ENCODE measurements at places on chromosomes 16 and 17.

DNA sequence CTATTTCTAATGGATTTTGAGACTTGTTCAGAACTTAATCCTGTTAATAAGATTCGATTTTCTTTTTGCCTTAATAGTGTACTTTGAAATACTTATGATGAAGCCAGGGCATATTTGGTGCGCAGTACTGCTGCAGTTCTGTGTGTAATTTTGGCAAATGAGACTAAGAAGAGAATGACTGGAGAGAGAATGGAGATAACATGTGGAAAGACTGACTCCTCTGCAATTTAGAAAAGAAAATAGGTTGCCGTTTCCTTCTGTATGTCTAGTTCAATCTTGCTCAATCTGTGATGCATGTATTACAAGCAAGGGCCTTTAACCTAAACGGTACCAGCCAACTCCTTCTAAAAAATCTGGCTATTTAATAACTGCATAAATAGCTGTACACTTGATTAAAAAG, 285.1 kb upstream of the CDH11 start:
- DNase-seq, result no peak

GRCh38 chr16:17548825-17549224, 78.1 kb upstream of the XYLT1 start:
- DNase-seq, result no peak

- no peak for DNase-seq
These were observed 107.1 kb downstream of the ADAMTS18 start for GRCh38 chr16:77327717-77328116.

- DNase-seq, result no peak
These were observed 20.0 kb downstream of the HS3ST3B1 start for GRCh38 chr17:14320734-14321475.

- DNase-seq, result peak; percentile 73
These were observed 7.7 kb upstream of the PPL start for GRCh38 chr16:4944333-4945281.

DNA sequence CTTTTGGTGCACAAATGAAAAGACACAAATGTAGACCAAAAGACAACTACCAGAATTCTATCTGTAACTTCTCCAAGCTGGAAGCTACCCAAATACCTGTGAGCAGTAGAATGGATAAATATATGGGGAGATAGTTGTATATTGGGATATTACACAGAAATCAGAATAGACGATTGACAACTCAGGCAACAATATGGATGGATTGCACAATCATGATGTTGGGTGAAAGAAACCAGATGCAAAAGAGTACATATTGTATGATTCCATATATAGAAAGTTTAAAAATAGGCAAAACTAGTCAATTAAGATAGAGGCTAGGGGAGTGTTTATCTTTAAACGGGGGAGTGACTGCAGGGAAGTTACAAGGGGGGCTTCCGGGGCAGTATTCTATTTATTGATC, 77.5 kb upstream of the NKD1 start:
- DNase-seq, result no peak

GRCh38 chr16:6059671-6060070, 962.1 kb upstream of the EEF2KMT start:
- DNase-seq, result no peak

DNA sequence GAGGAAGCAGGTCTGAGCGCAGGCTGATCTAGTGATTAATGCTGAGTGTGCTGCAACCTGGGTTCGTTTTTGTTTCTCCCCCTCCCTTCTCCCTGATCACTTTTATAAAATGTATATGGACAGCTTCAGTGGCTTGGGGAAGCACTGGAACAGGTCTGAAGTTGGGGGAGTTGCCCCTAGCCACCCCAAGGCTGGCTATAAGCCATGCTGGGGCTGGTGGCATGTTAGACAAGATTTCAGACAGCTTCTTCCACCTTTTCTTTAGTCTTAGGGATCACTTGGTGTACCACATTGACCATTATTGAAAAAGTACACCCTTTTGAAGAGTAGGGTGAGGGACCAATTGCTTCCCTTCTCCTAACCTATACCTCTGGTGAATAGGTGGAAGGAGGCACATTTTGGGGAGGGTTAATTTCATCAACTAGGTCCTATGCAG, 3.8 kb upstream of the VAC14 start:
- DNase-seq, result no peak

- no peak for DNase-seq
These were observed 63.4 kb downstream of the GTF3C1 start for GRCh38 chr16:27486344-27486743.

GRCh38 chr16:22677024-22677830, 136.7 kb upstream of the HS3ST2 start:
- no peak for DNase-seq

DNA sequence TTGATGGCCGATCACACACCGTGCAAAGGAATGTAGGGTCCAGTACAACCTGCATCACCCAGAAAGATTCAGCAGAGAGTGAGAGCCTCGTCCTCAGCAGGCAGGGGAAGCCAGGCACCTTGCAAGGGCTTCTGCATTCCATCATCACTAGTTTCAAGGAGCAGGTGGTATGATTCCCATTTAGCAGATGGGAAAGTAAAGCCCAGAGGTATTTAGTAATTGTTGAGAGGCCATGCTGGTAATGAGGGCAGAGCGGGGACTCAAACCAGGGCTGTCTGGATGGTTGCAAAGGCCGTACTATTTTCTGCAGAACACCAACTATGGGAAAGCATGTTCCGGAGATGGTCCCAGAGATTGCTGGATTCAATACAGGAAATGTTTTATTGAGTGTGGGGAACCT, 65.8 kb upstream of the MRTFB start:
- no peak for DNase-seq

GRCh38 chr17:50263331-50264262, 10.7 kb upstream of the TMEM92 start:
- DNase-seq, result no peak

- no peak for DNase-seq
These were observed 602.5 kb upstream of the SALL1 start for GRCh38 chr16:51753467-51754127.

GRCh38 chr16:16830973-16831372, 452.0 kb downstream of the NPIPA7 start:
- no peak for DNase-seq

- no peak for DNase-seq
These were observed 74.0 kb upstream of the GNG13 start for GRCh38 chr16:874366-875181.

DNA sequence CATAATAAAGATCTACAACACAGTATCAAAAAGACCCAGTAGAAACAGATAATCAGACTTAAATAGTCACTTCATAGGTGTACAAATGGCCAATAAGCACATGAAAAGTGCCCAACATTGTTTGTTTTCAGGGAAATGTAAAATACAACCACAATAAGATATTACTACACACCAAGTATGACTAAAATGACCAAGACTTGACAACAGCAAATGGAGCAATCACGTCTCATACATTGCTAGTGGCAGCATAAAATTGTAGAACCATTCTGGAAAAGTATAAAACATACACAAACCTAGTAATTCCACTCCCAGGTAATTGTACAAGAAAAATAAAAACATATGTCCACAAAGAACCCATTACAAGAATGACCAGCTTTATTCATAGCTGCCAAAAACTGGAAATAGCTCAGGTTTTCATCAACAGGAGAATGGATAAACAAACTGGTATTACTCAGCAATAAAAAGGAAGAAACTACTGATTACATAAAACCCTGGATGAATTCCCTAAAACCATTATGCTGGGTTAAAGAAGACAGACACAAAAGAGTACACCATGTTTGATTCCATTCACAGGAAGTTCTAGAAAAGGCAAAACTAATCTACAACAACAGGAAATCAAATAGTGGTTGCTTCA, 85.6 kb downstream of the TTC19 start:
- DNase-seq, result no peak

GRCh38 chr16:15990902-15991301, 41.5 kb downstream of the ABCC1 start:
- DNase-seq, result no peak

DNA sequence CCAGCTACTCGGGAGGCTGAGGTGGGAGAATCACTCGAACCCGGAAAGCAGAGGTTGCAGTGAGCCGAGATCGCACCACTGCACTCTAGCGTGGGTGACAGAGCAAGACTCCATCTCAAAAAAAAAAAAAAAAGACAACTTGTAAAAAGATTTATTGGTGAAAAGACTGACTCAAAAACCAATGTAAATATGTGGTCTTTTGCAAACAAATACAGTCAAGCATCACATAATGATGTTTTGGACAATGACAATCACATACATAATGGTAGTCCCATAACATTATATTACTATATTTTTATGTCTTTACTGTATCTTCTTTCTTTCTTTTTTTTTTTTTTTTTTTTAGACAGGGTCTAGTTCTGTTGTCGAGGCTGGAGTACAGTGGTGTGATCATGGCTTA, 8.3 kb downstream of the CRLF3 start:
- DNase-seq, result no peak

DNA sequence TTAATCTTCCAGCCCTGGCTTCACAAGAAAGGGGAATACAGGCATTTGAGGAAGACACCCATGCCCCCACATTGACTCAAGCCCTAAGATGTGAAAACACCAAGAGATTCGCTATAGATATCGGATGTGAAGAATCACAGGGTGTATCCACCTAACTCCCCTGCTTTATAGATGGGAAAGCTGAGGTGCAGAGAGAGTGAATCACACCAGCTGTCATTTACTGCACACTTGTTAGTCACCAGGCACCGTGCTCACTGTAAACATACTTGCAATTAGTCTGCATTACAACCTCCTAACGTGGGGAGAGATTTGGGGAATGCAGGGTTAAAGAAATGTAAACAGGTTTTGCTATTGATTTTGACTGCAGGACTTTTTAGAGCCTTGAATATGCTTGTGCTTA, 325.5 kb downstream of the C16orf95 start:
- no peak for DNase-seq

DNA sequence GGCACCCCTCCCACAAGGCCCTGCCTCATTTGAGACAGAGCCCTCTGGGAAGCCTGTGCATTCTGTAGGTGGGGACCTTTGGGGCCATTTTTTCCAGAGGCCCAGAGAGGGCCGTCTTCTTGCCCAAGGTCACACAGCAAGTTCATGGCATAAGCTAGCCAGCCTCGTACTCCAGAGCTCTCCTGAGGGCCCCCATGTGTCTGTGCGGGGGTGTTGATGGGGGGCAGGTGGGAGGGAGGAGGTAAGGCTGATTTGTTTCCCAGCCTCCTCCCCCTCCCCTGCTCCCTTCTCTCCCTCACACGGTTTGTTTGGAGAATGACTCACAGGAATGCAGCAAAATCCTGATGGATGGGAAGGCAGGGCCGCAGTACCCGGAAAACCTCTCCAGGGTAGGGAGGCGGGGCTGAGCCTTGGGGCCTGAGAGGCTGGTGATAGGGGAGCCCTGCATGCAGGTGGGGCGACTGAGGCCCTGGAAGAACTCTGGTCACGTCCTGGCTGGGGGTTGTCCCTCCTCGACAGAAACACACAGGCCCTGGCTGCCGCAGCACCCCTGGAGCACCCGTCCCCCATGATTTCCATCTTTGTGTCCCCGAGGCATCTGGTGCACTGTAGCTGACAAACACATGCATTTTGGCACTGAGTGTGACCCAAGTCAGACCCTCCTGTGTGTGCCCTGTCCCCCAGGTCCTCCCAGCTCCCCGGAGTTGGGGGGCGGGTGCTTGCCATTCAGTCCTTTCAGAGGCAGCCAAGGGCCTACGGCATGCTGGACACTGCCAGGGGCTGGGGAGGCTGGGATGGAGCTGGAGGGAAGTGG, 29.7 kb downstream of the RAI1 start:
- DNase-seq, result peak; percentile 98

- DNase-seq, result no peak
These were observed at the start of gene CHST5 for GRCh38 chr16:75535901-75536300. CHST5 (minus strand) TSS chr16:75536108; CDS start chr16:75530384, 5,724 bp downstream.

- no peak for DNase-seq
These were observed 68.2 kb downstream of the VAT1L start for GRCh38 chr16:77856438-77857160.

GRCh38 chr16:11757671-11758545, 15.3 kb upstream of the TXNDC11 start:
- no peak for DNase-seq

GRCh38 chr16:60907645-60908044, 1128.6 kb downstream of the CDH8 start:
- DNase-seq, result no peak

- peak; percentile 35 for DNase-seq
These were observed at the start of gene HYDIN for GRCh38 chr16:71230122-71230845. HYDIN (minus strand) TSS chr16:71230722; CDS start chr16:71186895, 43,827 bp downstream.

GRCh38 chr17:42182927-42183734, 2.1 kb downstream of the HCRT start:
- peak; percentile 6 for DNase-seq

DNA sequence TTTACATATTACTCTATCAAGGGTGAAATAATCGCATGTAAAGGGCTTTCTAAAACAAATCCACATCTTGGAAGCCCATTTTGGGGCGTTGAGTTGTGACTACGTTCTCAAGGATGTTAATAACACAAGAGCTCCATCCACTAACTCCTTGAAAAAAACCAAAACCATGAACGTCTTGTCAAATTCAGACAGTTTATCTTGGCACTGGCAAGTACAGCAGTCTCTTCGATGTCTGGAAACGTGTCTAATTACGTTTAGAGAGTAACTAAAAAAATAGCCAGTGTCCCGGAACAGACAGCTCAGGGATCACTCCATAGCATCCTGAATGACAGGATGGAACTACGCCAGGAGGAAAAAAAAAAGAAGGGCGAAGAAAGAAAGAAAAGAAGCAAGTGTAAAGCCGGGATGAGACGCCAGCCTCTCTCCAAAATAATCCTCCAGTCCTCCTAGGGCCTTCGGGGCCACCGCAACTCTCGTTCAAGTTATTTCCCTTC, 954 bp downstream of the MYO1D start:
- no peak for DNase-seq

DNA sequence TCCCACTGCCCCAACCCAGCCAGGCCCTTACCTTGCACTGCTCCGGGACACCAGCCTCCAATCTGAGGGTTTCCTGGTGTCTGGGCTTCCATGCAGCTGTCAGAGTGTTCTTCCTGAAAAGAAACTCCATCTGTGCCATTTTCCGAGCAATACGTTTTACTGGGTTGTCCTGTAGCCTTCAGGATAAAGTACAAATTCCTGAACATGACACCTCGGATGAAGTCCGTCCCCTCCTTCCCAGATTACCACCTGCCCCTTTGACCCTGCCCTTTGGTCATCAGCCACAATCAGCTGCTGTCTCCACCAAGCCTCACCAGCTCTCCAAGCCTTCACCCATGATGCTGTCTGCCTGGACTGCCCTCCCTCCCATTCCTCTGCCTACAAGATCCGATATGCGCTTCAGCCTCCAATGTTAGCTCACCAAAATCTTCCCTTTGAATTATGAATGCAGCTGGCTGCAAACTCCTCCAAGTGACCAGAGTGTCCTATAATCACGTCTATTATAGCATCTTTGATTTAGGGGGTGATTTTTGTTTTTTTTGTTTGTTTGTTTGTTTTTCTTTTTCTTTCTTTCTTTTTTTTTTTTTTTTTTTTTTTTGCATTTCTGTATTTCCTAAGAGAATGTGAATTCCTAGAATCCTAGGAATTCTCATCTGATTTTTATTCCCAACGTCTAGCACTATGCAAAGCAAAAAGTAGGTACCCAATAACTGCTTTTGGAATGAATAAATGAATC, 60.6 kb upstream of the KIFC3 start:
- no peak for DNase-seq

- no peak for DNase-seq
These were observed 22.4 kb downstream of the RBL2 start for GRCh38 chr16:53456625-53457024.

GRCh38 chr16:4220358-4220757, 21.5 kb downstream of the SRL start:
- DNase-seq, result no peak

GRCh38 chr16:57042157-57043111, 49.9 kb upstream of the CPNE2 start:
- no peak for DNase-seq

- no peak for DNase-seq
These were observed 727 bp downstream of the CORO7 start for GRCh38 chr16:4415538-4416199.
